Germinal center (tissue), 1 donor: ENCODE measurements at places on chromosomes 16 and 17.
A peak's percentile ranks its signal among the peaks of the same experiment; 100 is the strongest.

- no peak for DNase-seq
These were observed 86.9 kb downstream of the FOXL1 start for GRCh38 chr16:86665319-86665675.

DNA sequence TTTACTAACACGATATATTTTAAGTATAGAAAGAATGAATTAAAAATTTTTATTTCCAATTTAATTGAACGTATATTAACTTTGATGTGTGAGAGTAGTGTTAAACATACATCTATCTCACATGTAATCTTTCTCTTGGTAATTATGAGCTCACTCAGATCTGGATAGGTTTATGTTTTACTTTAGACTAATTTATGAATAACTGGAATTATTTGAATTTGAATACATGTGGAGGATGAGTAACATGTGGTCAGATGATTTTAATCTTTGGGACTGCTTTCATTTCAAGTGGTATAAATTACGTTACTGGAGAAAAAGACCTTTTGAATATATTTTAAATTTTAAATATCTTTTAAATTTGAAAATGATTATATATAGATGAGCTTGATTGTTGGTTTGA lies 49.9 kb upstream of the RHBDL3 start:
- DNase-seq, result no peak

- DNase-seq, result no peak
These were observed 5.8 kb downstream of the THOC6 start for GRCh38 chr16:3029491-3030221.

DNA sequence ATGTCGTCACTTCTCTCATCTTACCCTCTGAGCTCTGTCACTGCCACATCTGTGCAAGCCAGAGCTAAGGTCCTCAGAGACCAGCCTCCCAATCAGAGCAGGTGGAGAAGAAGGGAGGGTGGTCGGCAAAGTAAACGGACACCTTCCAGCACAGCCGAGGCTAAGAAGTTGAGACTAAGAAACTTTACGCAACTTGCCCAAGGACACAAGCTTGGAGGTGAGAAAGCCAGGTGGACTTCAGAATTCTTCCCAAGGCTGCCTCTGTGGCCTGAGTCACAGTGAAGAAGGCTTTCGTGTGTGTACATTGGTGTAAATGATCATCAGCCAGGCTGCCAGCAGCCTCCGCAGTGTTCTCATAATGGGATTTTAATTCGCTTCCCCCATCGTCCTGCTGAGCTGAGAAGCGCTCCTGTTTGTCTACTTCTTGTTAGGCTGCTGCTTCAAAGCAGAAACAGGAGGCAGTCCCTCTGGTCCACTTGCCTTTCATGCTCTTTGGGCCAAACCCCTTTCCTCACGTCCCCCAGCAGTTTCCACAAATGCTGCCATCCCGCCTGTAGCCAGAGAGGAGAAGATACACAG lies 125.0 kb upstream of the RPL38 start:
- no peak for DNase-seq

DNA sequence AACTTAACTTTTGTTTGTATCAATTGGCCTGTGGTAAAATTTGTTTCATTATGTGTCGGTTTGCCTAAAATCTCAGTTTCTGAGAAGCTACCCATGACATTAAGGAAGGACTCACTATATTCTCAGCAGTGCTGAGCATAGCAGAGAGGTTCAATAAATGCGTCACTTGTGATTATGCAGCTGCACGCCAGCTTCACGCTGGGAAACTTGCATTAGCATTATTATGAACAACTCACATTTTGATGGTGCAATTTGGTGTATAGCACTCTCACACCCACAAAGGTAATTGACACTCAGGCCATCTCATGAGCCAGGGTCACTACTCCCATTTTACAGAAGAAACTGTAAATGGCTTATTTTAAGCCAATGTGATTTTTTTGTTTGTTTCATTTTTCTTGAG lies 80.6 kb upstream of the SALL1 start:
- no peak for DNase-seq

GRCh38 chr17:34464812-34465211 lies 101.8 kb upstream of the CCL1 start:
- DNase-seq, result no peak

GRCh38 chr17:17169396-17169795 lies 36.7 kb downstream of the PLD6 start:
- DNase-seq, result no peak

DNA sequence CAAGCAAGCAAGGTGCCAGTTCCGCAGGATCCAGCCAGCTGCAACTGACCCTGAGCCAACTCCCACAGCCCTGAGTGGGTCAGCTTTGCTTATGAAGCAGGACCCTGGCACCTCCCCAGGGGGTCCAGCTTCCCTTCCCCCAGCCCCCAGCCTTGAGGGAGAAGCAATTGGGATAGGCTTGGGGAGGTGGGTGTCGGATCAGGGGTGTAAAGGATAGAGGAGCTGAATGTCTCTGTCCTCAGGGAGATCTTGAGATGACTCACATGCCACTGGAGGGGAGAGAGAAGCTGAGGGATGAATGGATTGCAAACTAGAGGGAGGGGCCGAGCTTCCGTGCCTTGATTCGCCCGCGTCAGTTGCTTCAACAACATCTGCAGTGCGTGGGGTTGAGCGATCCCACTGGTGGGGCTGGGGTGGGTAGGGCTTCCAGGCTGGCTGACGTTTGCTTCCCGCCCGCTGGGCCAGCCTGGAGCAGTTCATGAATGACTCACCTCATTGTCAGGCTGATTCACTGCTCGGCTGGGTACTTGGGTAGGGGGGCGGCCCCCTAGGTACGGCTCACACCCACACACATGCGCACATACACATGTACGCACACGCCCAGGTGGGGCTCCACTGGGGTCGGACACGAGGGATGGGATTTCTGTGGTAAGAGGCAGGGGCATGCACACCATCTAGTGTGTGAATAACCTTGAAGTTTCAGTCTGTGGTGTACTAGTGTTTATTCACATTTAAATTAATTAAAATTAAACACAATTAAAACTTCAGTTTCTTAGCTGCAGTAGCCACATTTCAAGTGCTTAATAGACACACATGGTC lies 3.6 kb upstream of the HROB start:
- DNase-seq, result no peak

DNA sequence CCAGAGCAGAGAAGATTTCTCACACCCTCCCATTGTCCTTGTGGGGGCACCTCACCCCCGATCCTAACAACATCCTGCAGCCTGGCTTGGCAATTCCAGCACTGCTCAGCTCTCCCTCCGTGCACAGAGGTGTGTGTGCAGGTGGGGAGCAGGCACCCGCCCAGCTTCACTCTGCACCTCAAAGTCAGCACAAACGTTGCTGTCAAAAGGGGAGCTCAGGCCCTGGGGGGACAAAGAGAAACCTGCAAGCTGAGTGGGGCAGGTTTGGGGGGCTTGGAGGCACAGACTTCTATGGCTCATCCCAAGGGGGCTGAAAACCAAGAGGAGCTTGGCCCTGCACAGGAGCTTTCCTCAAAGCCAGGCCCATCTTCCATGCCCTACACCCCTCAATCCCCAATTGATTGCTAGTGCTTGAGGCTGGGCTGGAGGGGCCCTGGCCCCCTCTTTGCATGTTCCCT lies 231.9 kb upstream of the TNRC6C start:
- DNase-seq, result no peak

GRCh38 chr17:50507871-50508572 lies at the start of gene MYCBPAP:
MYCBPAP (plus strand) TSS chr17:50508439; CDS start chr17:50508675, 236 bp downstream.
- peak; percentile 87 for DNase-seq

DNA sequence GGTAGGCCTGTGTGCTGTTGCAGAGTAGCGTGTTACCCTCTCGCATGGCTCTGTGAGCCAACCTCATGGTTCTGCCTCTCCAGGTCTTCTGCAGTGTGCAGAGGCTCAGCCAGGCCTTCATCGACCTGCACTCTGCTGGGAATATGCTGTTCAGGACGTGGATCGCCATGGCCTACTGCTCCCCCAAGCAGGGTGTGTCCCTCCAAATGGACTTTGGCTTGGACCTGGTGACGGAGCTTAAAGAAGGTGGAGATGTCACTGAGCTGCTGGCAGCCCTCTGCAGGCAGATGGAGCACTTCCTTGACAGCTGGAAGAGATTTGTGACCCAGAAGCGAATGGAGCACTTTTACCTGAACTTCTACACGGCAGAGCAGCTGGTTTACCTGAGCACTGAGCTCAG lies 75.8 kb upstream of the ENDOV start:
- no peak for DNase-seq

GRCh38 chr17:4691686-4692085 lies 12.3 kb downstream of the PELP1 start:
- no peak for DNase-seq

DNA sequence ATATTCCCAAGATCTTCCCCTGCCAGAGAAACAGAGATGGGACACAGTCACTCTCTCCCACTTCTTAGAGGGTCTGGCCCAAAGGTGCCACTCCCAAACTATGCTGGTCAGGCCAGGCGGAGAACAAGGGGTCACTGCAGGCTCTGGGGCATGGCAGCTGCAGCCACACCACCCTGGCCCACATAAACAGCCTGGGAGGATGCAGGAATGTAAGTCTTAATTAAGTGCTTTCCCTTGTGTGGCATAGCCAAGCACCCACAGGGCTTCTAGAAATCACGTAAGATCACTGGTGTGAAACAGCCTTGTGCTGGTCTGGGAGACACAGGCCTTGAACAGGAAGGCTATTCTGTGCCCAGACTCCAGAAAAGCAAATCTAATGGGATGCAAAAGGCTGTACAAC lies 31.5 kb downstream of the ABCC12 start:
- no peak for DNase-seq

GRCh38 chr17:40548982-40549685 lies 16.1 kb downstream of the CCR7 start:
- no peak for DNase-seq

DNA sequence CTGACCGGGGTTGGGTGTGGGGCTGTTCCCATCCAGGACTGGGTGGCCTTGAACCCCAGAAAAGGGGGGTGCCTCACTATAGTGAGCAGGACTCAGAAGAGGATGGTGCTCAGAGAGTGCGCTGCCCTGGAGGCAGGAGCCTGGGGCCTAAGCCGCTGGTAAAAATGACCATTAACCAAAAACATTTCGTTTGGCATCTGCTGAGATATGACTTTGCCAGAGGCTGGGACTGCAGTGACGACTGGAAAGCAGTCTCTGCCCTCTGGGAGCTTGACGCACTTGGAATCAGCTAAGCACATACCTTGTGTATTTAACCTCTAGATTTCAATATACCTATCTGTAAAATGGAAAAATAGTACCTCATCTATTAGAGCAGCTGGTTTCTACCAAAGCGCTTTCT lies 7.2 kb upstream of the CRHR1 start:
- DNase-seq, result no peak

GRCh38 chr17:17070931-17071330 lies 28.7 kb downstream of the MPRIP start:
- no peak for DNase-seq

GRCh38 chr16:88730632-88731607 lies 24.6 kb downstream of the CTU2 start:
- DNase-seq, result no peak

GRCh38 chr17:44203731-44204440 lies 4.2 kb upstream of the ATXN7L3 start:
- DNase-seq, result peak; percentile 71

DNA sequence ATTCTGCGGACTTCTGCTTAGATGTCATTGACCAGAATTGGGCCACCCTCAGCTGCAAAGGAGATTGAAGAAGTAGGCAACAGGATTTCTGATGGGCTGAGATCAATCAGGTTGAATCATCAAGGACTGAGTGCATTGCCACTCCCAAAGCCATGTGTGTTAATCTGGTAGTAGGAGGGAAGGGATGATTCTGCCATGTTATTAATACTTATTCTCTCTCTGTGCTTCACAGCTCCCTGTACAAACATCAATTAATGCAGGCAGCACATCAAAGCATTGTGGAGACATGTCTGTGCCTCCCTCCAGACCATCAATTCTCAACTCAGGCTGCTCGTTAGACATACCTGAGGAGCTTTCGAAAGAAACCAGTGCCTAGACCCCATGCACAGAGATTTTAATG lies 11.6 kb downstream of the LRRC3C start:
- no peak for DNase-seq

- DNase-seq, result no peak
These were observed 142.5 kb downstream of the CMIP start for GRCh38 chr16:81586977-81587625.

GRCh38 chr17:3571043-3571900 lies 13.7 kb upstream of the TRPV3 start:
- DNase-seq, result peak; percentile 41

DNA sequence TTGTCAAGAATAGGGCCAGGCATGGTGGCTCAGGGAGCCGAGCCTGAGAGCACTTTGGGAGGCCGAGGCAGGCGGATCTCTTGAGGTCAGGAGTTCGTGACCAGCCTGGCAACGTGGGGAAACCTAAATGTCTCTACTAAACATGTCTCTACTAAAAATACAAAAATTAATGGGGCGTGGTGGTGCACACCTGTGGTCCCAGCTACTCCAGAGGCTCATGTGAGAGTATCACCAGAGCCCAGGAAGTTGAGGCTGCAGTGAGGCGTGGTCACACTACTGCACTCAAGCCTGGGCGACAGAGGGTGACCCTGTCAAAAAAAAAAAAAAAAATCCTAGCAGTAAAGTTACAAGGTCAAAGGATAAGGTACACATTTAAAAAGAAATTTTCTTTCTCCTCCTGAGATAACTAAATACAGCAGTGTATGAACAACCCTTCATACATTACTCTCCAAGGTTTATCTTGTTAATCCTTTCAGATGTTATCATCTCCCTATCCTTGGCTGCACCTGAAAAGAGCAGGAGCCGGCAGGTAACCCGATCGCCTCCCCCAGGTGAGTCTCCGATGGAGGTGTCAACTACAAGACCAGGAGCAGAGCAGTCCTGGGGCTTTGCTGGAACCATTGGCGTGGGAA lies 122.3 kb downstream of the GOSR1 start:
- DNase-seq, result peak; percentile 4

DNA sequence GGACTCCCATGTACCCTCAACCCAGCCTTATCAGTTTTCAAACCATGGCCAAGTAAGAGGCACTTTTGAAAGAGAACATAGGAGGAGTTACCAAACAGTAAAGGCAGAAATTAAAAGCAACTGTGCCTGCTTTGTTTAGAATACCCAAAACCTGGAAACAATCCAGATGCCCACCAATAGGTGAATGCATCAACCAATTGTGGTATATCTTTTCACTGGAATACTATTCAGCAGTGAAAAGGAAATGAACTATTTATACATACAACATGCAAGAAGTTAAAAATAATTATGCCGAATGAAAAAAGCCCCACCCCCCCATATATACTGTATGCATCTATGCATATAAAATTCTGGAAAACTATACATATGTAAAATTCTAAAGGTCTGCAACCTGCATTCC lies 37.0 kb downstream of the PITPNC1 start:
- DNase-seq, result no peak

DNA sequence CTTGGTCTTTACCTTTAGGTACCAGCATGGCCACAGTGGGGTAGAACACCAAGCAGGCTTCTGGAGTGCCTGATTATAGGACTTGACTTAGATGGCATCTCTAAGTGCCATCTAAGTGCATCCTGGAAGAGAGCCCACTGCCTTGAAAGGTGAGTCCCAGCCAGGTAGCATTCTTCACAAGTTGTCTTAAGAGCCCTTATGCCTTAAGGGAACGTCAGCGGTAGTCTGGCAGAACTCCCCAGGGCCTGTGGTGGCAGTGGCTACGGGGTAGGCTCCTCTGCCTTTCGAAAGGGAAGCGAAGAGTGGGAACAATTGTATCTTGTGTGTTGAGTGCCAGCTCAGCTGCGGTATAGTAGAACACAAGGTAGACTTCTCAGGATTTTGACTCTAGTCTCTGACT lies 549.0 kb downstream of the HS3ST4 start:
- no peak for DNase-seq

- DNase-seq, result no peak
These were observed 2449.5 kb downstream of the TP53TG3F start for GRCh38 chr16:35908942-35909341.
